RCC 7860 (cell line): ENCODE measurements at places on chromosomes 16 and 17.

DNA sequence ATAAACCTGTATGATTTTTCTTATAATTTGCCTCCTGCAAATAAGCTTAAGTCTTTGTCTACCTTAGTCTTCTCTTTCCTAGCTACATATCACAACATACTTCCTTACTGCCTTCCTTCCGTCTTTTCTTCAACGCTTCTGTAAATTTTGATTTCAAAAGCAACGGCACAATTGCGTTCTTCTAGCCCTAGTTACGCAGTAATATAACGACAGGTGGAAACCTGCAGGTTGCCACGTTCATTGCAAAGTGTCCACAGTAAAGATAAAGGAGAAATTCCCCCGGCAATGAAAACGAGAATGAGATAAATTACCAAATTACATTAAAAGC lies 546 bp upstream of the PSMD7 start:
- no peak for DNase-seq

DNA sequence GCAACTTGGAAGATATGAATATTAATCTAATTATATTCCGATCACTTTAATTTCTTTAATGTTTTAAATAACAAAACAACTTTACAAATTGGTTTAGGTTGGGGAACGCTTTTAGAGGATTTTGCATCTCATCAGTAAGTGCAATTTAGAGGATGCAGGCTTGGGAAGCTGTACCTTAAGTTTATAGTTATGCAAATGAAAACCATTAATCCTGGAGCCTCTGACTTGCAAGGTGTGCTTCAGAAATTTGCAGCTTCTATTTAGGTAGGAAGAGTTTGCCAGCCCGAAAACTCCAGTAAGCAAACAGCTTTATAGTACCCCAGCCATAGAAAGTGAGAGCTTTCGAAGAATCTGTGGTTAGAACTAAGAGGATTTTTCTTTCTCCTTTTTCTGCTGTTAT lies 547.0 kb downstream of the MAF start:
- no peak for DNase-seq

GRCh38 chr17:57606111-57606875 lies 138.8 kb downstream of the CCDC182 start:
- no peak for DNase-seq

DNA sequence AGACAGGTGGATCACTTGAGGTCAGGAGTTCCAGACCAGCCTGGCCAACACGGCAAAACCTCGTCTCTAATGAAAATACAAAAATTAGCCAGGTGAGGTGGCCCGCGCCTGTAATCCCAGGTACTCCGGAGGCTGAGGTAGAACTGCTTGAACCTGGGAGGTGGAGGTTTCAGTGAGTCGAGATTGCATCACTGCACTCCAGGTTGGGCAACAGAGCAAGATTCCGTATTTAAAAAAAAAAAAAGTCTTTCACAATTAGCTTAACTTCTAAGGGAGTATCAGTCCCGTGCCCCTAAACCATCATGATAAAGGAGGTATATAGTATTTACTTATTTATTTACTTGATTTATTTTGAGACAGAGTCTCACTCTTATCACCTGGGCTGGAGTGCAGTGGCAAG lies 3.4 kb upstream of the MEFV start:
- DNase-seq = no peak

- no peak for DNase-seq
Measured at GRCh38 chr17:14299280-14300141, 1.4 kb upstream of the HS3ST3B1 start.

GRCh38 chr16:27460663-27461482 lies 58.9 kb downstream of the IL21R start:
- DNase-seq = no peak

- no peak for DNase-seq
Measured at GRCh38 chr17:65055708-65056638, 567 bp downstream of the GNA13 start.

DNA sequence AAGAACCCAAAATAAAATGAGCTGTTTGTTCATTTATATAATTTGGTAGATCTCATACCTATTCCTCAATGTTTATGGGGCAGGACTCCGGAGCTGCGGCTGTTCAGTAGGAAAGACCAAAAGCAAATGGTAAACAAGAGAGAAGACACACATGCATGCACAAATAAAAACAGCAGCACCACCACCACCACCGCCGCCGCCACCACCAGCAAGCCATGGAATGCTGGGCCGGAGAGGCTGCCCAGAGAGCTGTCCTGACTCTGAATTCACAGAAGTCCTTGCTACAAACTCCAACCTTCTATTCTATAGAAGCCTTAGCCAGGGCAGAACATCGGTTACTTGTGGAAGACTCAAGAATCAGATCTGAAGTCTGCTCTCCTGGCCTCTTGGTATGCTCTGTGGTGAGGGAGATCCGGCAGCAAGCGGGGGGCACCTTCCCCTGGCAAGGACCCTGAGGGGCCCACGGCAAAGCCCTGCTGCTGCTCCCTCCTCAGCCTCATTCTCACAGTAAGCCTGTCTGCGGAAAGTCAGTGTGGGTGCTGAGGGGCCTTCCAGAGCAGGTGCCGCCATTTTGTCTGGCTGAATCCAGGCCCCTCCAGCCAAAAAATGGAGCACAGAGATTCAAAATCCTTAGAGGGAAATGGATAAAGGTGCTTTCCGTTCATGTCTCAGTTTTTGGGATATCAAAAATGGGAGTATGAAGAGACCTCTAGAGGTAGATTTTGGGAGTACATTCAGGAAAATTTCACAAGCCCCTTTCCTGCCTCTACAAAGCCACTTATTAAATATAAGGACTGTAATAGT lies 6.4 kb upstream of the FOXJ1 start:
- peak; percentile 24 for DNase-seq

DNA sequence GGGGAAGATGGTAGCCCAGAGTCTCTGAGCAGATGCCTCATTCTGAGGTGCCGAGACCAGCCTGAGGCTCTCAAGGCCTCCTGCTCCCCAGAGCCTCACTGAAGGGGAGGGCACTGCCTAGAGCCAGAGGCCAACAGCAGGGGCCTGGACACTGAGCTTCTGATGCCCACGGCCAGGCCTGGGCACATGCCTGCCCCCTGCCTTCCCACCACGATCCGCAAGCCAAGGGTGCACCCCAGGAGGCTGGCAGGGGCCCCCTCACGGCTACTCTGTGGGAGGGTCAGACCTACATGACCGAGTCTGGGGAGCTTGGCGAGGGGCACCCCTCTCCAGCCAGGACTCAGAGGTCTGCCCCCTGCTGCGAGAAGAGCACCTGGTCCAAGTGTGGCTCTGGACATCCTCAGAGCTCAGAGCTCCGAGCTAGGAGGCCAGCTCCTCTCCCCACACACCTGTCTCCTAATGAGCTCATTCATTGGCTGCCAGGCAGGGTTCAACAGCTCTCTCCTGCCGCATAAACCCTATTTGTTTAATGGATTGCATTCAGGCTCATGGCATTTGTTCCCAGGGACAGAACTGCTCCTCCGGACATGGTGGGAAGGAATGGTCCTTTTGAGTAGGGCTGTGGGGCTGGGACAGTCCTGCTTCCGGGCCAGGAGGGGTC lies 13.9 kb downstream of the OTOP3 start:
- no peak for DNase-seq

DNA sequence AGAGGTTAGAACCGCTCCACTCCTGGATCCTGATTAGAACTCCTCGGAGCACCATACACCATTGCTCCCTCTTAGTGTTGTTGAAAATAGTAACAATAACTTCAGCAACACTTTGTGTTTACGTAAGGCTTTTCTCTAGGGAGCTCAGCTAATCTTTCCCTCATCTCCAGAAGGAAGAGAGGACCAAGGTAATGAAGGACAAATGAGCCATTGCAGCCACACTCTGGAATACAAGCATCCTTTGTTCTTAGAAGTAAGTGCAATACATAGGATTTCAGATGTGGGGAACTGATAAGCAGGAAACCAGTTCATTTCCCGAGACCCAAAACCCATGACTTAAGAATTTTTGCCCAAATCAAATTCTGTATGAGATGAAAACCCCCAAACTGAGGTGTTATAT lies 22.9 kb upstream of the ZNF652 start:
- no peak for DNase-seq

DNA sequence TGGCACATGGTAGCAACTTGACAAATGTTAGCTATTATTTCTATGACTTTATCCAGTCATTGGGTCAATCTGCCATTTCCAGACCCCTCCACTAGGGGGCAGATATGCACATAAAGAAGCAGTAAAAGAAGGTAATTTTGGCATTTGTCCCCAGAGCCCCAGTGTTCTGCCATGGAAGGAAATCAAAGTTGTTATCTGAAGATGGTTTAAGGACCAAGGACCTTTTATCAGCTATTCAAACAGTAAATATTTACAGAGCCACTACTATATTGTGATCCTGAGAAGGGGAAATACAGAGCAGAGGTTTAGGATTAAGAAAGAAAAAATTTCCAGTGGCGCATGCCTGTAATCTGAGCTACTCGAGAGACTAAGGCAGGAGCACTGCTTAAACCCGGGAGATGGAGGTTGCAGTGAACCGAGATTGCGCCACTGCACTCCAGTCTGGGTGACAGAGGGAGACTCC lies 20.0 kb downstream of the TRAF4 start:
- peak; percentile 33 for DNase-seq

DNA sequence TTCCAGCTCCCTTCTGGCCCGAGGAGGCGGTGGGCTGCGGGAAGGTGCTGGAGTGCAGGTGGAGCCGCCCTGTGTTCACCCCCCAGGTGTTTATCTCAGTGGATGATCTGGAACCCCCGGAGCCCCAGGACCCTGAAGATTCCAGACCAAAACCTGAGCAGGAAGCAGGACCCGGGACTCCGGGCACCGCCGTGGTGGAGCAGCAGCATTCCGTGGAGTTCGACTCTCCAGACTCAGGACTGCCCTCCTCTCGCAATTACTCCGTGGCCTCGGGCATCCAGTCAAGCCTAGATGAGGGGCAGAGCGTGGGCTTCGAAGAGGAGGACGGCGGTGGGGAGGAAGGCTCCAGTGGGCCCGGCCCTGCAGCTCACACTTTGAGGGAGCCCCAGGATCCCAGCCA lies 25.5 kb downstream of the MNT start:
- no peak for DNase-seq

GRCh38 chr17:67753026-67753425 lies 35.3 kb downstream of the NOL11 start:
- DNase-seq = no peak

DNA sequence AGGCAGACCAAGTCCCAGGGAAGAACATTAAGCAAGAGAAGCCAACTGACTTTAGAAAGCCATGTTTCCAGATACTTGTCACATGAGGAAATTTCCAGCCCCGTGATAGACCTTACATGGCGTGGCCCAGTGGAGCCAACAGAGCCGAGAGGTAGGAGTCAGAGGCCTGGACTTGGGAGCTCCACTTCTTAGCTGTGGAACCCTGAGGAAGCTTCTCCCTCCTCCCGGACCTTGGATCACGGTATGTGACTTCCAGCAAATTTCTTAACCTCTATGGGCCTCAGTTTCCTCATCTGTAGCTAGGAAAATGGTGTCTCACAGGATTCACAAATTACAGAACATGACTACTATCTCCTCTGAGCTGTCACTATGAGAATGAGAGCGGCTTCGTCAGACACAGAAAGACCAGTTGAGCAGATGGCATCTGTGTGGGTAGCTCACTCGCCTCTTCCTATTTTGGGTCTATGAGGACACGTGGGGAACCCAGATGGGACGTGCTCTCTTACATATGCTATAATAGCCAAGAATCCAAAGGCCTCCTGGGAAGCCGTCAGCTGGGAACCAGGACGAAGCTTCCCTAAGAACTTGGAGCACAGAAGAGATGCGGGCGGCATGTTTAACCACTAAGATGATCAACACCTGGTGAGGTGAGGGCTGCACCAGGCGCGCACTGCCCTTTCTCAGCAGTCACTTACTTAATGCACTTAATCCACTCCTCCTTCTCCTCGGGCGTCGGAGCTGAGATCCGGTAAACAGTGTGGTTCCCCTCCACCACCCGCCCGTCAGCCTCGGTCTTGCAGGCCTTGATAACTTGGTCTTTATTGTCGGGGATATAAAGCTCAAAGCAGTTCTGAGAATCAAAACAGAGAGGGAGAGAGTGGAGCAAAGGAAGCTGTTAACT lies 102.3 kb downstream of the CYTH1 start:
- DNase-seq = no peak

DNA sequence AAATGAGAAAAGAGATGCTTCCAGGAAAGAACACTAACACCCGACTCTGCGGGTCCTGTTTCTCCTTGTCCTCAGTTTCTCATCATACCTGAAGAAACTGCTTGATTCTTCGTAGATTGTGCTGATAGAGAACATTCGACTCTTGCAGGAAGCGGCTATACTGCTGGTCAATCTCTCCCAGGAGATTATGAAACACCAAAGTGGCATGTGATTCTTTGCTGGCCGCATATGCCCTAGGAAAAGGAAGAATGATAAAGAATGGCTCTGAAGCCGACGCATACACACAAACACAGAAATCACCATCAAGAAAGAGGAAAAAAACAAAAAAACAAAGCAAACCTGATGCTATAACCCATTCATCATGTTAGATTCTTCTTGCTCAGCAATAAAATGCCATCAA lies 41.8 kb downstream of the STAT3 start:
- no peak for DNase-seq

DNA sequence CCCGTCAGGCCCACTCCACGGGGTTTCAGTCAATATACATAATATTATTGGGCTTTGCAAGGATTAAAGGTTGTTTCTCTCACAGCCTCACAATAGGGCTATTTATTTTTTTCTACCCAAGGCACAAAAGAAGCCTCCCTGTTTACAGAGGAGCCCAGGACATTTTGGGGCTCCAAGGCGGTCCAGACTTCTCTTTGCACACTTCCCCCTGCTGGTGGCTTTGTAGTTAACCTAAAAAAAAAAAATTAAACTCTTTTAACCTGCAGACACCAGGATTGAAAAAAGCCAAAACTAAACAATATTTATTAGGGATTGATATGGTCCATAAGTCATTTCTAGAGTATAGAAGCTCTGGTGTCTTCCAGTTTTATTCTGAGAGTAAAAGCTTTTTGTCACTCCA lies 169.7 kb upstream of the ZFHX3 start:
- DNase-seq = no peak

GRCh38 chr16:17365211-17365541 lies 105.6 kb downstream of the XYLT1 start:
- DNase-seq = no peak

DNA sequence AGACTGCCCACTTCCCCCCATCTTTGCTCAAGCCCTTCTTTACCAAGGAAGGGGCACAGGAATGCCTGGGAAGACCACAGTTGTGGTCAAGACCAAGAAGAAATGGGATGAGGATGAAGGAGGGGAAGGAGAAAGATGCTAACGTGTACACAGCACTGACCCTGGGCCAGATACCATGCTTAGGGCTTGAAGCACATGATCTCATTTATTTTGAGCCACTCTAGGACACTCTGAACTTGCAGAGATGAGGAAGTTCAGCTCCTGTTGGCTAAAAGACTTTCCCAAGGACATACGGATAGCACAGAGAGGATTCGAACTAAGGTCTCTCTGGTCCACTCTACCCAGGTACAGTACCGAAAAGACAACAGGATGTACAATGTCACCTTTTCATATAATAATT lies 42.6 kb downstream of the PIK3R5 start:
- no peak for DNase-seq

DNA sequence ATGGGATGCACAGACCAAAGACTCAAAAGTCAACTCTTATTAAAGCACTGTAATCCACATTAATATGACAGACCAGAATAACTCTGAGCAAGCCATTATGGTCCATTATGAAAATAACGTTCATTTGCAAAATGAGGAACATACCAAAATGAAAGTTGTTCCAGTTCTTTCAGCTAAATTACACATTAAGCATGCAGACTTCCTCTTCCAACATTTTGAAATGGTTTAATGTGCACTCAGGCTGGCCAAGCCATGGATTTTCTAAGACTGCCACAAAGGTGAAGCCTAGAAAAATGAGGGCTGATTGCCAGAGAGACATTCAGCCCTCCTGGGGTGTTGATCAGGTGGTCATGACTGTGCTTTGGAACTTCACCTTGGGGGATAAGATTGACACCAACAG lies 56.7 kb upstream of the NOG start:
- DNase-seq = no peak
